ENCODE measurements at places on chromosomes 3 and 15.
A peak's percentile ranks its signal among the peaks of the same experiment; 100 is the strongest.

- no peak for DNase-seq
These were observed 228.3 kb downstream of the ADAMTS17 start for GRCh38 chr15:100113351-100114080.

- no peak for DNase-seq
These were observed 545.0 kb downstream of the OTOL1 start for GRCh38 chr3:162041622-162042021.

GRCh38 chr3:54857343-54857742 is 70.5 kb downstream of the LRTM1 start:
- DNase-seq = no peak

DNA sequence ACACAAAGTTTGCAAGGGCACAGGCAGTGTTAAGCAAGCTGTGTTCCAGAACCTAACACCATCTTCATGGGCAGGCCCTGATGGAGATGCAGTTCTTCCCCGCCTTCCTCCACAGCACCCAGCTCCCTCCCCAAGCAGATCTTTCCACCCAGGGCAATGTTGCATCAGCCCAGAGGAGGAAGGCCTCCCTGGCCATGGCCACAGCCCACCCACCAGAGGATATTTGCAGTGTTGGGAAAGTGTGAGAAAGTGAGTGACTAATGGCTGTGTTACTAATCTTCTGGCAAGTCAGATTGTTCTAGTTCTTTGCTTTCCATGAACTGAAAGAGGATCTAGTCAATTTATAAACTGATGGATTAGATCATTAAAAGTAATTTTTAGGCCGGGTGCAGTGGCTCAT is 42.0 kb upstream of the ATP10A start:
- peak; percentile 49 for DNase-seq

DNA sequence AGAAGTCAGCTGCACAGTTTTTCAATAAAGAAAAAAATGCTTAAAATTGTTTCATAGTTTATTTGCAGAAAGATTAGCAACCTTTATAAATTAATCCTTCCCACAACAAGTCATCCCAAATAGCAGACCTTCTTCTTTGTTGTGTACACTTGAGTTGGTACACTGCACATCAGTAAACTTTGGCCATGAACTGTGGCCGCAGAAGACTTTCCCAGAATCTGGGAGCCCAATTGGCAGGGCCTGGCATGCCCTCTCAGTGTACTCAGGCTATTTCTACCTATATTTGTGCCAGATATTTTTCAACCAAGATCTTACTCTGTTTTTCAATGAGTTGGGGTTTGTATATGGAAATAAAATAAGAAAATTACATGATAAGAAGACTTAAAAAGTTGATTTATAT is 133.1 kb downstream of the DIPK2A start:
- DNase-seq = no peak
